ENCODE measurements at places on chromosomes 12 and 14.

GRCh38 chr12:27818401-27818918 lies 38.4 kb upstream of the MANSC4 start:
- DNase-seq = no peak

- DNase-seq = no peak
Observed at GRCh38 chr12:95881331-95881955, 22.7 kb downstream of the SNRPF start.

GRCh38 chr14:89351516-89352404 lies 65.3 kb downstream of the FOXN3 start:
- DNase-seq = peak; percentile 29

DNA sequence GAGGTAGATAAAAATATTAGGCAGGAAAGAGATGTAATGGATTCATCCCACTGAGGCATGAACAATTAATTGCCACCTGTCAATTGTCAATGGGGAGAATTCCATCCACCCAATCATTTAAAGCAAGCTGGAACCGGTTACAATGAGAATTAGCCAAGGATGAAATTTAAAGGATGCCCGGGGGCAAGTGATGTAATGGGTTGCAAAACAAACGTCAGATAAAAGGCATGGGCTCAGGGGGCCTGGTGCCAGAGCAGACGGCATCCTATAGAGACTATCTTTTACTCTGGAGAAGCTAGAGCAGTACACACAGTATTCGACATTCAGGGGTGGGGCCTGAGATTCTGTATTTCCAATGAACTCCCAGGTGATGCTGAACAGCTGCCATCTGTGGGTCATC lies 80.5 kb upstream of the ZFP36L1 start:
- DNase-seq = no peak

DNA sequence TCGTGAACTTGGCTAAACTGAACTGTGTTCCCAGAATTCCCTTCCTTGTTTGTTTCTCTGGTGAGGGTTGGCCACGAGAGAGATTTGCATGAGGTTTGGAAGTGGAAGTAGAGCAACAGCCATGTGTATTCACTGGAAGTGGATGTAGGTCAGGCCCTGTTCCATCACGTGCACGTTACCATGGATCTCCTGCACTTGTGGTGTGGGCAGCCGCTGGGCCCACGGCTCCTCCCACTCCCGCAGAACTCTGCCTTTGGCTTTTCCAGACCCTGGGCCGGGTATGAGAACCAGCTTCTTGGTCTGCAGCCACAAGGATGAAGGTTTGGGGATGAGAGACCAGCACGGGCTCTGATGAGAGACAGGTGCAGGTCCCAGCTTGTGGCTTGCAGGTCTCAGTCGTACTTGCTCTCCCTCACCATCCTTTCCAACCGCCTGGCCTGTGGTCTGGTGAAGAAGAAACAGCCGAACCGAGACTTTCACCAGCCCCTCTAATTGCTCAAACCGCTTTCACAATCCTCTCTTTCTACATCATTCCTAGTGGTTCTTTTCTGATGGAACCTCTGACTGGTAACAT lies 94.9 kb downstream of the DUSP16 start:
- no peak for DNase-seq

DNA sequence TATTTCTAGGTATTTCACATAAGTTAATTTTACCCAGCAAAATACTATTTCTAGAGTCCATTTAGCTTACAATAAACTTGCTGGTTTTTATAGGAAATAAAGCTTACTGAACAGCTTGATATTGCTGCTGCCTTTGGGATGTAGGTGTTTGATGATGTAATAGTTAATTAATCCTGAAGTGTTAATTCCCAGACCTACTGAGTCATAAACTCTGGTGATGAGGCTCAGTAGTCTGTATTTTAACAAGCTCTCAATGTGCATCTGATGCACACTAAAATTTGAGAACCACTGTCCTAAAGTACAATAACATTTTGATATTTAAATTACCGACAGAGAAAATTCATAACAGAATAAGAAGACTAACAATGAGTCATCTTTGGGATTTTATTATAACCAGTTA lies 168.4 kb downstream of the FUT8 start:
- no peak for DNase-seq

DNA sequence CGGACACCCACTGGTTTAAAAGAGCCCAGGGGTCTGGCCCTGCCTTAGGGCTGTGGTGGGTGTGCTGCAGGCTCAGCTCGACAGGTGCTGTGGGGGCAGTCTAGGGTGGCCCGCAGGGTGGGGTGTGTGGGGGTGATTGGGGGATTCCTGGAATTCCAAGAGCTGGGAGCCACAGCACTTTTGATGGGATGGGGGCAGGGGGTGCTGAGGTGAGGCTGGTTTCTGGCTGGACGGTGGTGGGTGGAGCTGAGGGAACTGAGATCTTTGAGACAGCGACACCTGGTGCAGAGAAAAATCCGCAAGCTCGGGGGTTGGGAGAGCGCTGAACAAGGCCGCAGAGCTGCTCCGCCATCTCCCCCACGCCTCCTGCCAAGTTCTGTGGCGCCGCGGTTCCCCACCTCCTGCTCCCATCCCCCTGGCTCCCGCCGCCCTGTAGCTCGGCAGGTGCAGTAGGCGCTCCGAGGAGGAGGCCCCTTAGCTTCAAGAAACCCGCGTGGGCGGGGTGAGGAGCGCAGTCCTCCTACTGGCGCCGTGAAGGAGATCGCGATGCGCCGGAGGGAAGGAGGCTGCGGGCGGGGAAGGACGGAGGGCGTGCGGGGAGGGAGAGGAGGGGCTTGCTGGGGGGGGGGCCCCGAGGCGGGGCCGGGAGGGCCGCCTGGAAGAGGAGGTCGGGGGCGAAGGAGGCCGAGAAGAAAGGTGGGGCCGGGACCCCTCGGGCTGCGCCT lies 1.3 kb upstream of the TEDC1 start:
- DNase-seq = no peak

DNA sequence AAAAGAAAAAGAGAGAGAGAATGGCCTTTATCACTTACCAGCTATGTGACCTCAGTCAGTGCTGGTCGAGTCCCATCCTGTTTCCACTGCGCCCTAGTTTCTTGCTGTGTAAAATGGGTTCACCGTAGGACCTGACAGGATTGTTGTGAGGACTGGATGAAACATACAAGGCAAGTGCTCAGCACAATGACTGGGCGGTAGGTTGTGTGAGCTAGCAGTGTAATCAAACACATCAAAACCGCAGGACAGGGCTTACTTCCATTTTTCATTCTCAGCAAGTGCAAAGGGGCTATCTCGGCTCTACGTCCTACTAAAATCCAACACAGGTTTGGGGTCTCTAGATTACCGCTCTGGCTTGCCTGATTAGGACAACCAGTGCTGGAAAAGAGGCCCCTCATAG lies 36.4 kb upstream of the ATXN2 start:
- DNase-seq = peak; percentile 30

Data from CMK (cell line).